ENCODE measurements at places on chromosomes 7 and 10. TPM values are rescaled to one million over a fixed set of nuclear protein-coding genes. Genes with fewer than 3 reads are reported as not detected.

CFAP69 gene
- 0.42 TPM for total RNA-seq

EN2 gene
- not detected for total RNA-seq

PWWP2B gene
- 17.9 TPM for total RNA-seq

ADCY1 gene
- total RNA-seq = under 0.01 TPM

ADGRA1 gene
- not detected for total RNA-seq

IFIT3 gene
- total RNA-seq = 30.7 TPM

Data from mononuclear cell (primary cell).